ENCODE measurements at places on chromosomes 12 and 14.

GRCh38 chr12:45685680-45686079, 43.8 kb upstream of the ARID2 start:
- DNase-seq: no peak

DNA sequence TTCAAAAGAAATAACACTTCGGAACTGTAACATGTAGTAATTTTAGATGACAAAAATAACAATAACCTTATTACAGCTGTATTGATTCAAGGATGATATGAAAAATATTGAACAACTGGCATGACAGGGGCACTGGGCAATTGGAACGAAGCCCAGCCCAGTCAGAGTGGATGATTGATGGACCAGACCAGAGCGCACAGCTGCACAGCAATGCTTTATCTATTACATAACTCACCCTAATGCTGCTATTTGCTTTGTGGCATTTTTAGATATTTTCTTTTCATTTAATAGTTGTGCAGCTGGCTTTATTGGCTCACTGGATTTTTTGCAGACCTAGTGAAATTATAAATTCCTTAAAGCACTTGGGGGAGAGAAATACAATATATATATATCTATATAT, 26.9 kb upstream of the FERMT2 start:
- DNase-seq: no peak

DNA sequence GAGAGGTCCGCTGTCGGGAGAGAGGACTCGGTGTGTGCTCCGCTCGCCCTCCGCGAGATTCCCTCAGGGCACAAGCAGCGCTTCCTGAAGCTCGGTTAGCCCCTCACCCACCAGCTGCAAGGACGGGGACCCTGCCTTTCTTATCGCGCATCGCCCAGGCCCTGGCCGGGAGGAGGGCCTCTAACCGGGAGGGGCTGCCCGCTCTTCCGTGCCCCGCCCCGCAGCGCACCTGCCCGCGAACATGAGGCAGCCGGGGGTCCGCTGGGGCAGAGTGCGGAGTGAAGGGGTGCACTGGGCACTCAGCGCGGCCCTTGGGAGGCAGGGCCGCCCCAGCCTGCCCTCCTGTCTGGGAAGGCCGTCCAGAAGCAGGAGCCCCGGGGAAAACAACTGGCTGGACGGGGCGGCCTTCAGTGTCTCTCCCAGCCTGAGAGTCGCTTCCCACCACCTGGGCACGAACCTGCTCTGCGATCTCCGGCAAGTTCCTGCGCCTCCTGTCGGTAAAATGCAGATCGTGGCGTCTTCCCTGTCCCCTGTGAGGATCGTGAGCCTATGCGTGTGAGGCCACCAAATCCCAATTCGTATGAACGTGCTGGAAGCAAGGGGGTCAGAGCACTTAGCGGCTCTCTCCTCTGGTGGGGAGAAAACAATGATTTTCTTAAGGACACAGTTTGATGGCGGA, 28.0 kb upstream of the ADIPOR2 start:
- DNase-seq: no peak

- no peak for DNase-seq
These were observed 435.3 kb upstream of the TMTC1 start for GRCh38 chr12:30219047-30219446.

- no peak for DNase-seq
These were observed 444 bp upstream of the NKX2-8 start for GRCh38 chr14:36582874-36583241.

DNA sequence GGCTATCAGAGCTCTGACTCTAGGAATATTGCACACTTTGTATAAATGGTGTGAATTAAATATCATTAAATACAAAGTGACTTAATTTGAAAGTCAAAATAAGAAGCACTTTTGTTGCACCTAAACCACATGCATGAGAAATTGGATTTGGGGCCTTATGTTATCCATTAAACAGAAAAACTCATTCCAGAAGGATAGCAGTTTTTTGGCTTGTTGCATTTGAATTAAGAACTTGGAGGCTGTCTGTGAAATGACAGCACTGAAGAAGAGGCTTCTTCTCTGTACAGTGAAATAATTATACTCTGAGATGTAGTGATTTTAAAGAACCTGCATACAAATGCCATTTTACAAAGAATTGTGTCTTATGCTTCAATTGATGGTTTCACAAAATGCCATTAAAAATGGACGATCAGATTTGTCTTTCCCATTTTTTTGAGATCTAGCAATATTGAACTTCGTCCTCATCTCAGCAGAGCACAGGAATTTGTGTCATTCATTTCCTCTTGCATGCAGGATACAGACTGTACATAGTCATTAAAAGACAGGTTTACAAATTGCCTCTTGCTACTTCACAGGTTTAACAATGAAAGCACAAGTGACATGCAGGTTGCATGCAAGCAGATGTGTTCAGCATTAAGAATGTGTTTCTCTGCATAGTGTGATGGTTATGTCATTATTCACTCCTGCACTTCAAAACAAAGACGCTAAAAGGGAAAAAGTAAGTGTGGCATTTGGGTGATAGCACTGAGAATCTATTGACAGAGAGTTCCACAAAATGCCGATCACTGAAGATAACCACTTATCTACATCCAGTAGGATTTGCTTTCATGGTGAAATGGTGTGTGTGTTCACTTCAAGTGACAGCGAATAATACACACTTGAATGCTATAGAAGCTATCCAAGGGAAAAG, 35.9 kb upstream of the PYGL start:
- no peak for DNase-seq

DNA sequence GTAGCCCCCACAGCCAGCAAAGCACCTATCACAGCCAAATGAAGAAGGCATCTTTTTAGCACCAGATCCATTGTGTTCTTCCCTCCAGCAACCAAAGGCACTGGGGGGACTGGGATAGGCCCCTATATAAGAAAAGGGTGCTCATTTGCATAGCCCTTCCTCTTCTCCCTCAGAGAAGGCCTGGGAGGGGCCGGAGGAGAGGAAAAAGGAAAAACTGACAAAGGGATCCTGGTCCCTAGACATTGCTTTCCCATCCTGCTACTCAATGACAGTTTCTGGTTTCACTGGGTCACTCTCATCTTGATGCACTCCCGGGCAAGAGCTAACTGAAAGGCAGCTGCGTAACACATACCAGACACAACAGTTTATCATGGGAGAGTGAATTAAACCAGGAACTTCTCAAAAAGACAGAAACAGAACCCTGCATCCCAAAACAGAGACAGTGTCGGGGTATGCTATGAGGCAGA, at the start of gene PMEL:
TSS of gene PMEL (minus strand) at position 102 of the 467 bp plus-strand sequence. CDS start at position 71, 31 bp downstream.
- no peak for DNase-seq

DNA sequence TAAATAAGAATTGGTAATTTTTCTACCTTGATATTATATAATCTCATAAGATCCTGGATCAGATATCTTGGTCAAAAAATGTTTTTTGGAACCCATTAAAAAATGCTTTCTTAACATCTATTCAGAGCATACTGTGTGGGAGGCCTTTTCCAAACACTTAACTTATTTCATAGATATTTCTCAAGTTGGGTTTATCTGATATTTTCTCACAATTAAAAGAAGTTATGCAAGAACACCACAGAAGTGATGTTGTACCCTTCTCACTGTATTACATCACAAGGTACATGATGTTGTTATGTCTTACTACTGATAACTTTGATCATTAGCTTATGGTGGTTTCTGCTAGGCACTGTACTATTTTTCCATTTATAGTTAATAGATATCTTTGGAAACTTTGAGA, 23.4 kb upstream of the PRPF39 start:
- DNase-seq: no peak

DNA sequence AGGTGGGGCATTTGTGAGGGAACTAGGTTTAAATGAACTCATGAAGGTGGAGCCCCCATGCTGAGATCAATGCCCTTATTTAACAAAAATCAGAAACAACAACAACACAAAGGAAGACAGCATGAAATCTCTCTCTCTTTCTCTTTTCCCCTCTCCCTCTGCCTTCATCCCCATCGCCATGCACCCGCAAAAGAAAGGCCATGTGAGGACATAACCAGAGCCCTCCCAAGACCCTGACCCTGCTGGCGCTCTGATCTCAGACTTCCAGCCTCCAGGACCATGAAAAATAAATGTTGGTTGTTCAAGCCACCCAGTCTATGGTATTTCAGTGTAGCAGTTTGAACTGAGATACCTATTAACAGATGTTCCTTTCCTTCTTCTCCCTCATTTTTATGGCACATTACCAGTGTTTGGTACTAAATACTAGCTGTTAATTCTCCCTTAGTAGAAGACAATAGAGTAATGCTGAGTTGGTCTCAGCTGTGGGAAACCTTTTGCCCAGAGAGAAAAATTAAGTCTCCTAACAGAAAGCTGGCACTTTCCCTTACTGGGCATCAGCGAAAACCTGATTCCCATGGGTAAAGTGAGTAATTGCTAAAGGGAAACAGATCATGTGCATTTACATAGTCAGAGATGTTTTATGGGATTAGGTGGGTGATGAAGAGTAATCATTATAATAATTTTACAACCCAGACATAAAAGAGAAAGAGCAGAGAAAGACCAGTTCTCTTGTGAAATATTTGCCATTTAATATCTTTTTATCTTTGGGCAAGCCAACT, 264.0 kb upstream of the PLEKHG7 start:
- DNase-seq: no peak

DNA sequence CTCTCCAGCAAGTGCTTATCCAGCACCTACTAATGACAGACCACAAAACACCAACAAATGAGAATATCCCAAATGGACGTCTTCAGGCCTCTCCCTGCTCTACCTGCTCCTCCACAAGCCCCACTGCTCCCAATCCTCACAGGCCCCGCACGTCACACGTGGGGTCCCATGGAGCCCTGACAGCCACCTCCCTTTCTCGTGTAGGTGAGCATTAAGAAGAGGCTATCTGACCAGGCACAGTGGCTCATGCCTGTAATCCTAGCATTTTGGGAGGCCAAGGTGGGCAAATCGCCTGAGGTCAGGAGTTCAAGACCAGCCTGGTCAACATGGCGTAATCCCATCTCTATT, 5.4 kb downstream of the RIMBP2 start:
- DNase-seq: no peak

GRCh38 chr12:69476276-69477017, 6.3 kb downstream of the FRS2 start:
- peak; percentile 47 for DNase-seq

- DNase-seq: no peak
These were observed 44.0 kb downstream of the PPHLN1 start for GRCh38 chr12:42370013-42370412.

GRCh38 chr12:109773384-109774011, 59.7 kb downstream of the TRPV4 start:
- DNase-seq: no peak

GRCh38 chr14:50062438-50063085, 53.8 kb downstream of the VCPKMT start:
- no peak for DNase-seq

DNA sequence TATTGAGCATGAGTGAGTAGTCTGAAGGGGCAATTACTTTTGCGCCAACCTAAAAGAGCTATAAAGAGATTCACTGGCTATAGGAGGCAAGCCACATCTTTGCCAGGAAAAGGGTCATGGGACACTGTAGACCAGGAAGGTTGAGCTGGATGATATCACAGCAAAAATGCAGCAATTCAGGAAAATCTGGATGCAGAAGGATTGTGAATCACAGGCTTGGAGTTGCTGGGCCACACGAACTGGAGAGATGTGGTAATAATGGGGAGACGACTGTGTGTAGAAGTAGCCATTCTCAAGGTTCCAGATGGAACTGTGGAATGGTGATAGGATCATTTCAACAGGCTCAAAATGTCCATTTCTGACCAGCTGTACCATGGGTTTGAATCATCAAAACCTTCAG, 151.4 kb upstream of the DAAM1 start:
- DNase-seq: peak; percentile 22
